ENCODE measurements at places on chromosomes 7 and 10. TPM values are rescaled to one million over a fixed set of nuclear protein-coding genes. Genes with fewer than 3 reads are reported as not detected.

TUBB8 gene
- not detected for total RNA-seq

CH25H gene
- total RNA-seq: not detected

GRCh38 chr7:35446091-35446490, 192.2 kb upstream of the TBX20 start:
- no peak for DNase-seq

DNA sequence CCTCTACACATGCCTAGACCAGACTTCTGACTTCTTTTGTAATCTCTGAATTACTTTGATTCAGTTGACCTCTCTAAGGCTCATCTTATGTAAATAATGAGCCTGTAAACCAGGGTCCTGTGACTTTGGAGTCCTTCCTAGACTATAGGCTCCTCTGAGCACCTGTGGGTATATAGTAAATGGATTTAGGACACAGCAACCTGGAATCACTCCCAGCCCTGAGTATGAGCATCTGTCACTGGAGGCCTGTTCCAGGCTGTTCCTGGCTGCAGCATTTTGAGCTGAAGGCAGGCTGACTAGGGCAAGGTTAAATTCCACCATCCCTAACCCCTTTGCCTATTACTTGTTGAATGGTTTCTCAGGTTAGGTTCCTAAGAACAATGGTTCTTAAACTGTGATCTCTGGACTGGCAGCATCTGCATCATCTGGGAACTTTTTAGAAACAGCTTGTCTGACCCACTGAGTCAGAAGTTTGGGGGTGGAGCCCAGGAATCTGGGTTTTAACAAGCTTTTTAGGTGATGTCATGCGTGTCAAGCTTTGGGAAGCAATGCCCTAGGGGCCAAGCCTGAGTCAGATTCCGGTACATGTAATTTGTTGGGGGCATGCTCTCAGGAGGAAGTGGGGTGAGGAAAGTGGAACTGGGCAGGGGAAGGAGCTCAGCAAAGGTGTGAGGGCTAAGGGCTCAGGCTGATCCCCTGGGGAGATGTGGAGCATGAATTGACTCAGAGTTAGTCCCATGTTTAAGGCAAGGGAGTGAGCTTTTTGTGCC, 28.2 kb downstream of the MINDY4 start:
- DNase-seq: no peak

GRCh38 chr10:132892004-132892403, 50.4 kb downstream of the CFAP46 start:
- DNase-seq: no peak
